ENCODE measurements at places on chromosomes 1 and 21.

GRCh38 chr1:219385787-219386427 lies 212.2 kb downstream of the LYPLAL1 start:
- peak; percentile 3 for DNase-seq

DNA sequence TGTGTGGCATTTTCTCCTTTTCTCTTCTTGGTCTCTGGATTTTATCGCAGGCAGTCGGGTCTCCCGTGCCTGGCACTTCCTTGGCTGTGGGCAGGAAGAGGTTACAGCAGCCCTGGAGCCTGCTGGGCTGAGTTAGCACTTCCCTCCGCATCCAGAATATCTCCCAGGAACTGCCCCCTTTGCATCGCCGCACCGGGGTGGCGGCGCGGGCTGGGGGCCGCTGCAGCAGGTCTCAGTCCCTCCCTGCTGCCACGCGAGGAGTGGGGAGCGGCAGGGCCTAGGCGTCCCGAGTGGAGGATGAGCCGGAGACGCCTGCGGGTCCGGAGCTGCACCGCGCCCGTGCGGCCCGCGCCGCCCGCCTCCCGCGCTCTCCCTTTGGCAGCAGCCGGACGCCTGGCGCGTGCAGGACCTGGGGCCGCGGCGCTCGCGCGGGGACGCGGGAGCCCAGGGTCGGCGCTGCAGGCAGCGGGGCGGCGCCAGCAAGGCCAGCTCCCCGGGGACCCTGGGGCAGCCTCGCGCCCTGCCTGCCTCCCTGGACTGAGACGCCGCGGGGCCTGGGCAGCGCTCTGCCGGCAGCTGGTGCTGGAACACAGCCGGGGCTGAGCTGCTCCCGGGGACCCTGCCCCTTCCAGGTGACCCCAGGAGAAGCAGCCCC lies 192.8 kb downstream of the PRDM2 start:
- peak; percentile 20 for DNase-seq

GRCh38 chr1:212562771-212563170 lies 45.8 kb upstream of the ATF3 start:
- no peak for DNase-seq

DNA sequence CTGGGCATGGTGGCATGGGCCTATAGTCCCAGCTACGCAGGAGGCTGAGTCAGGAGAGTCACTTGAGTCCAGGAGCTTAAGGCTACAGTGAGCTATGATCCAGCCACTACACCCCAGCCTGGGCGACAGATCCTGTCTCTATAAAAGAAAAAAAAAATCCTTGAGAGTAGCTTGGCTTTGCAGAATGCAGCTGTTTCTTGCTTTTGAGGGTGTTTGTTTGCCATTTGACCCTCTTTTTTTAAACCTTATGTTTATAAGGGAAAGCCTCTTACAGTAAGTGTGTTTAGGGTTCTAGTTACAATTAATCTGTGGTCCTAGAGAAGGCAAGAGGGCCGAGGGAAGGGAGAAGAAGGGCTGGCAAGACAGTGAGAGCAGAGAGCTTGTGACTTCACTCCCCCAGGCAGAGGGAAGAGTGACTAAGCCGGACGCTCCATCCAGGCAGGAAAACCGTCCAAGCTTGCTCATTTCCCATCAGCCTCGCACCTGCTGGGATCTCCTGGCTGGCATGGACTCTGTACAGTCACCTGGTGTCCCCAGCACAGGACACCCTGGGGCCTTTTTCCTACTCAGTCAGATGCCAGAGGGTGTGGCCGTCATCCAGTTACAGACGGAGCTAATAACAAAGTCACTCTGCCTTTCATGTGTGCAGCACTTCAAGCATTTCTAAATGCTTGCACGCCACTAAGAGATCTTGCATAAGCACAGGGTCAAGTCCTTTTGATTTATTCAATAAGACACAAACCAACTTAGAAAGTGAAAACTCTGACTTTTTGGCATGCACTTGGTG lies 55.5 kb upstream of the PSEN2 start:
- no peak for DNase-seq

GRCh38 chr1:109309347-109309746 lies 2.5 kb upstream of the MYBPHL start:
- DNase-seq: no peak

GRCh38 chr1:200372885-200373181 lies 37.0 kb downstream of the ZNF281 start:
- DNase-seq: no peak

GRCh38 chr1:227939791-227940771 lies 7.7 kb downstream of the WNT9A start:
- no peak for DNase-seq
